ENCODE measurements at places on chromosomes 7 and 10.

- peak; percentile 25 for DNase-seq
Observed at GRCh38 chr10:110876000-110876399, 4.3 kb downstream of the PDCD4 start.

- DNase-seq = no peak
Observed at GRCh38 chr7:69780379-69780778, 182.1 kb downstream of the AUTS2 start.

GRCh38 chr10:126674741-126675515, 4.4 kb upstream of the C10orf90 start:
- no peak for DNase-seq

DNA sequence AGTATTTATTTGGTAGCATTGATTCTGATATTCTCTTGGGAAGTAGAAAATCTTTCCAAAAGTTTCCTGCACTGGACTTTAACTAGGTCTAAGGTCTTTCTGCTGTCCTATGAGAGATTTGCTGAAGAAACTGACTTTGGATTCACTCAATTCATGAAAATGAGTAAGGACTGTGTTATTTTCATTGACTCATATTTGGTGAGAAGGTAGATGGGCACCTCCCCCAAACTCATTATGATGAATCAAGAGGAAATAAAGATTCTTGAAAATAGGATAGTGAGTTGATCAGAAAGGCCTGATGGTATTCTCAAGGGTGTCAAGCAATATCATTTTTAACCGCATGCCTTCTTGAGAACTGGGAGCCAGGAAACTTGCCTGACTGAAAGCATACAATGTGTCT, 110.3 kb downstream of the RNF133 start:
- no peak for DNase-seq

DNA sequence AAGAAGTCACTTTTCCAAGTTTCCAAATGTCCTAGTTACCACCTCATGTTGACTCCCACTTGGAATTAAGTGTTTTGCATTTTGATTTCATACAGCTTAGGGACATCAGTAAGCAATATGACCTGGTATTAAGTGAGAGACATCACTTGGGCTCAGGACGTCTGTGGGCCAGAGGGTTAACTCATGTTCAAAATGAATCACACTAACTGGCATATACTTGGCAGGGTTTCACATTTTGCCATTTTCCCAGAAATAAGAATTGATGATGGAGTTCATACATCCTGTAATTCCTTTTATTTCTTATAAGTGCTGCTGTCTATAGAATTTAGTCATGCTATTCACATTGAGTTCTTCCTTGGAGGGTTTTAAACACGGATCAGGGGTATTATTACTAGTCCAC, 516.5 kb downstream of the PHTF2 start:
- DNase-seq = no peak

DNA sequence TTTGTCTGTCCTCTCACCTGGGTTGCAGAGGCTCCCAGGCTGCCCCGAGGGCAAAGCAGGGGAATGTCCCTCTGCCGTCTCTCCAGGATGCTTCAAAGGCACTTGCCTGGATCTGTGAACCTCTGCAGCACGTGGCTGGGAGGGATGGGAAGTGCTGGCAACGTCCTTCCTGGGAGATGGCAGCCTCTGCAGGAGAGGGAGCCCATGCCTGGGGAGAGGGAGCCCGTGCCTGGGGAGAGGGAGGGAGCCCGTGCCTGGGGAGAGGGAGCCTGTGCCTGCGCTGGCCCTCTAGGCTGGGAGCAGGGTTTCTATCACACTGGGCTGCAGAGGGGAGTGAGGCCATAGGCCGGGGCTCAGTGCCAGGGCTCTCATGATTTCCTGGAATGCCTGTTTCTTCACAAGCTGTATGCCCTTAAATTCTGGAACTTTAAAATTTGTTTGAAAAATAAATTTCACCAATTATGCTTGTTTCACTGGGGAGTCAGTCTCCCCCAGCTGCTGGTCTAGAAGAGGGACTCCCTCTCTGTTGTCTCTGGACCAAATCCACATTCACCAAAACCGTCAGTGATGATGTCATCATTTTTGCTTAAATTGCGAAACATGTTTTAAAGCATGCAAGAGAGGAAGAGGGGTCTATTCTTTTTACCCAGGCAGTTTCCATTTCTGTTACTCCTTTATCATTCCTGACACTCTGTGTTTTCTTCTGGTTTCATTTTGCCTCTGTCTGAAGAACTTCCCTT, 135.7 kb downstream of the DNAJB6 start:
- no peak for DNase-seq

DNA sequence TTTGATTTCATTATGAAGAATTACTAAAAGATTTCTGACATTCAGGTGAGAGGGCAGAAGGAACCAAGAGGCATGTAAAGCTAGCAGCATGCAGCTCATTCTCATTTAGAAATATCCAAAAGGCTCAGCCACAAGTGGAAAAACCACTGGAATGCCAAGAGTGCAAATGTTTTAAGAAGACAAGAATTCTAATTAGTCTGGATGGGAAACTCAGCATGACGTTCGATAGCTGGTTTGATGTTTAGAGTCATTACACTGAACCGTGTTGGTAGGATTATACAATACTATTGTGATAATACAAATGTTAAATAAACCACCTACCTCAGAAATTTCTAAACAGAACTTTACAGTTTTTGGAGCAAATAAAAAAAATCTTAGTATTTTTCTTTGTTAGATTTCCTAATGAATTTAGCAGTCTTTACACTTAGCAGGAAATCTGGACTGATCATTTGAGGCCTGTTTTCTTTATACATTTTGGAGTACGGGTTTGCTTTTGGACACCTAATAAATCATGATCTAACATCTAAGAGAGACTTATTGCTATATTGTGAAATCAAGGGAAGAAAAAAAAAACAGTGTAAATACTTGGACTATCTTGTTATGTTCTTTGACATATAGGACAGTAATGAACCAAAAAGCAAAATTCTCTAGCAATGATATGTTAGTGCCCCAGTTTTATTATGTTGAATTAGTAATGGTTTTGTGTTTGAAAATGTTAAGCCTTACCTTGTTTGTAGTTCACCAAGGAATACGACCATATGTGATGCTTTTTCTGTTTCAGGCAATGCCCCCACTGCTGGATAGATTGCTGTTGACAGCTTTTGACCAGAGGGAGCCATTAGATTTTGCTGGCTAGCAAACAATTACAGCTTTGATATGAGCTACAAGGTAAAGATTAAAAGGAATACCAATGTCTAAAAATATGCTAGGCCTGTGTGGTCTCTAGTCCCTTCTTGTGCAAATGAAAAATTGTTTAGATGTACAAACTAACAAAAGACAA, 354.1 kb upstream of the SEMA3A start:
- no peak for DNase-seq

GRCh38 chr10:127331696-127332095, 135.3 kb upstream of the INSYN2A start:
- no peak for DNase-seq

GRCh38 chr10:13865758-13866491, 279.2 kb downstream of the PRPF18 start:
- DNase-seq = no peak

DNA sequence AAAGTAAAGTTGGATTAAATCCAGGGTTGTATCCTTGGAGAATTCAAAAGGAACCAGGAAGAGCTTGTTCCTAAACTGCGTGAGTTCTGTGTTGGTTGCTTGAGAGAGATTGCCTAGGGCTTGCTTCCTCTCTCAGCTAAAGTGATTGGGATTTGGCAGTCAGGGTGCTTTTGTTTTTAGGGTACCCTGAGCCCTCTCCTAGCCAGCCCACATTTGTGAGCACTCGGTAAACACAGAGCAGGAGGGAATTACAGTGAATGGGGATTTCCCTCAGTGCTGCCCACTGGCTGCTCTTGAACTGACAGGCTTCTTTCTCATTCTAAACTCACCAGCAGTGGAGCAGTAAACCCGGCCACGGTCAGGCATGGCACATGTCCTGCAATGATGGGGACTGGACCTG, 146.9 kb downstream of the TPST1 start:
- DNase-seq = no peak

DNA sequence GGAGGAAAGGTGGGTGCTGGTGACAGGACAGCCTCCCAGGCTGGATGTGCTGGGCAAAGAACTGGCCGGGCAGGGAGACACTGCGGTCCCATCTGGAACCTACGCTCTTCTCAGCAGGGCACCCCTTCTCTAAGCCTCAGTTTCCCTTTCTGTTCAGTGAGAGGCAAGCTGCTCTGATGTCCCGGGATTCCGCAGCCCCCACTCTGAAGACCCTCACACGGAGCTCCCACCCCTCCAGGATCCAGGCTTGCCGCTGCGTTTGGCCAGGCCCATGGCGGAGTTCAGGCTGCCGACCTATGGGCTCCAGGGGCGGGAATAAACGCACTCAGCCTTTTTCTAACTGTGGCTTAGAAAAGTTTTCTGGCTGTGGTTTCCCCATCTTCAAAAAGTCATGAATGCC, 10.2 kb upstream of the INTS1 start:
- DNase-seq = no peak

- no peak for DNase-seq
Observed at GRCh38 chr10:128071417-128071782, 54.8 kb downstream of the MKI67 start.

DNA sequence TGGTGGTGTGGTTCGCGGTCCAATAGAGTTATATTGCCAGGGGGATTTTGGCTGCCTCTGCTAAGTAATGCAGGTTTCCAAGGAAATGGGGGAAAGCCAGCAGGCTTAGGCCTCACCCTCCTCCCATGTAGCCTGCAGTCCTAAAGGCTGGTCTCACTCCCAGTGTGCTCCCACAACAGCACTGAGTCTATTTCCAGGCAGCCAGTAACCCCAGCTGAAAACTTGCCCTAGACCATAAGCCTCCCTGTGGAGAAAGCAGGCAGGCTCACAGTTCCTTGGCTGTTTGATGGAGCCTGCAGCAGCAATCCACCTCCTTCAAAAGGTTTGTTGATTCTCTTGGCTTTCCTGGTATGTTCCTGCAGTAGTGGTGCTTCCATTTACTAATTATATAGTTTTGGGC, 220.0 kb upstream of the ZNF804B start:
- DNase-seq = no peak

DNA sequence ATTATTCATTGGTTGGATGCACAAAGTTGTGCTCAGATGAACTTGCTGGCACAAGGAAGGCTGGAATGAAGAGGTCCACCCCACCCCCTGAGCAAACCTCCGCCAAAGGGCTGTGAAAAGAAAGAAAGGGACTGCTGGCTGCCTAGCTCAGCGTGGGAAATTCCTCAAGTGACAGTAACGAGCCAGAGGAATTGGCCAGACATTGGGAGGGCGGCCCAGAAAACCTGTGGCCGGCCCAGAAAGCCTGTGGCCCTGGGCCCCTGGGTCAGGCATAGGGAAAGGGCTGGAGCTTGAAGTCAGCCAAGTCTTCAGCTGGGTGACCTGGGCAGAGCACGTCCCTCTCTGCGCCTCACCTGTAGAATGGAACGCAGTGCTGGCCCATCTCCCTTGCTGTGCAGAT, 30.6 kb upstream of the CTBP2 start:
- no peak for DNase-seq
